ENCODE measurements at places on chromosomes 7 and 10. TPM values are rescaled to one million over a fixed set of nuclear protein-coding genes. Genes with fewer than 3 reads are reported as not detected.

Gene GIMAP4
- total RNA-seq: 6.6 TPM

Gene ANKRD7
- total RNA-seq: not detected

Gene HKDC1
- total RNA-seq: not detected

Gene AGBL3
- 0.94 TPM for total RNA-seq

Gene PDE6C
- total RNA-seq: not detected

Gene SPDYE1
- total RNA-seq: not detected

Gene CYP2E1
- 28.0 TPM for total RNA-seq

Gene CDK1
- total RNA-seq: 7.3 TPM

Gene GRID2IP
- 0.16 TPM for total RNA-seq
